Activated CD8-positive, alpha-beta T cell treated with anti-CD3 and anti-CD28 coated beads for 36 hours (primary cell): ENCODE measurements at places on chromosomes 12 and 14. TPM values are rescaled to one million over a fixed set of nuclear protein-coding genes. Genes with fewer than 3 reads are reported as not detected.

DNA sequence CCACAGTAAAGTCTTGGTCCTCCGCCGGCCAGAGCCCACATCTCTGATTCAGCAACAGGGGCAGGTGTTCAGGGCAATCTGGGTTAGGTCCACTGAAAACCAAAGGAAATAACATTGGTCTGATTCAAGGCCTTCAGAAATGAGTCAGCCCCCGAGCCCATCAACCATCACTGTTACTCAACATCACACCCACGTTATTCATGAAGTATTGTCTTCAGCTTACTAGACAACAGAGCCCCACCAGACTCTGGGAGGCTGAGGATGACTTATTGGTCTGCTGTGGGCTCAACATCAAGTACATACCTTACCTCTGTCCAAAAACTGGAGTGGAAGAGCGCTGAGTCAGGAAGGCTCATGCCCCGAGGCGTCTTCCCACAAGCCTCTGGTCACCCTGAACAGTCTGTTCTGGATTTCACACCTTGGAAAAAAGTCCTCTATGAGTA lies 97.5 kb downstream of the ZFP36L1 start:
- peak; percentile 76 for DNase-seq

The IL31 gene
- total RNA-seq: not detected

GRCh38 chr12:85461127-85461526 lies 181.1 kb downstream of the ALX1 start:
- no peak for DNase-seq

The AQP6 gene
- total RNA-seq: not detected

The PLEKHG7 gene
- total RNA-seq: not detected

DNA sequence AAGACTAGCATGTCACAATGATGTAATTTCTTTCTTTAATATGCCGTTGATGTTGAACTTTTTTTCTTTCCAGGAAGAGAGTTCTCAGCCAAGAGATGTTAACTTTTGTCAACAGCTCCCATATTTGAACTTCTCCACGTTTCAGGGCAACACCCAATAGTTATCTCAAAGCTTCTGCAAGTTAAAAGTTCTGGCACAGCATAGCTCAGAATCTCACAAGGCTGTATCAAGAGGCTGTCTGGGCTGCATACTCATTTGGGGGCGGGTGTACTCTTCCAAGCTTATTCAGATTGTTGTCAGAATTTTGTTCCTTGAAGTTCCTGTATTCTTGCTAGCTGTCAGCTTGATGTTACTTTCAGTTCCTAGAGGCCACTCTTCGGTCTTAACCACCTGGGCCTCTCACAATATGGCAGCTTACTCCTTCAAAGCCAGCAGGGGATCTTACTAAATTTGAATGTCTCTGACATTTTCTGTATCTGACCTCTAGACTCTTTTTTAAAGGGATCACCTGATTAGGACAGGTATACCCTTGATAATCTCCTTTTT lies 38.9 kb downstream of the KCNC2 start:
- no peak for DNase-seq

The ZFHX2 gene
- total RNA-seq: 1.0 TPM

The RBM25 gene
- total RNA-seq: 101 TPM

The IAPP gene
- total RNA-seq: not detected

DNA sequence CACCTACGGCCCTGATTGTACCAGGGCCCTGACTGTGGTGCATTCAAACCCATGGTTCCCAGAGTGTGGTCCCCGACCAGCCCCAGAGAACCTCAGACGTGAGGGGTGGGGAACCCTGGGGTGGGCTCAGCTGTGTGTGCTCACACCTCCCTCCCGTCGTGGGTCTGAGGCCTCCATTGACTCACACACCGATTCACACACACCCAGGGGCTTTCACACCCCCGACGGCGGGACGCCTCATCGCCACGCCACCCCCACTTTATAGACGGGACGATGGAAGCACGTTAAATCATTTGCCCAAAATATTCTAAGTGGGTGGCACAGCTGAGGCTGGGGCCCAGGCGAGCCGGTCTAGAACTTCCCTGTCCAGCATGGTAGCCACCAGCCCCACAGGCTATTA lies 3.4 kb upstream of the FBRSL1 start:
- no peak for DNase-seq

The TCL1B gene
- not detected for total RNA-seq

The VPS37B gene
- total RNA-seq: 18.4 TPM

The REM2 gene
- total RNA-seq: 0.20 TPM

- no peak for DNase-seq
Measured at GRCh38 chr14:58994130-58994529, 194.3 kb upstream of the DAAM1 start.

GRCh38 chr14:39268393-39268792 lies 34.7 kb downstream of the MIA2 start:
- peak; percentile 17 for DNase-seq

The NANOG gene
- total RNA-seq: not detected

DNA sequence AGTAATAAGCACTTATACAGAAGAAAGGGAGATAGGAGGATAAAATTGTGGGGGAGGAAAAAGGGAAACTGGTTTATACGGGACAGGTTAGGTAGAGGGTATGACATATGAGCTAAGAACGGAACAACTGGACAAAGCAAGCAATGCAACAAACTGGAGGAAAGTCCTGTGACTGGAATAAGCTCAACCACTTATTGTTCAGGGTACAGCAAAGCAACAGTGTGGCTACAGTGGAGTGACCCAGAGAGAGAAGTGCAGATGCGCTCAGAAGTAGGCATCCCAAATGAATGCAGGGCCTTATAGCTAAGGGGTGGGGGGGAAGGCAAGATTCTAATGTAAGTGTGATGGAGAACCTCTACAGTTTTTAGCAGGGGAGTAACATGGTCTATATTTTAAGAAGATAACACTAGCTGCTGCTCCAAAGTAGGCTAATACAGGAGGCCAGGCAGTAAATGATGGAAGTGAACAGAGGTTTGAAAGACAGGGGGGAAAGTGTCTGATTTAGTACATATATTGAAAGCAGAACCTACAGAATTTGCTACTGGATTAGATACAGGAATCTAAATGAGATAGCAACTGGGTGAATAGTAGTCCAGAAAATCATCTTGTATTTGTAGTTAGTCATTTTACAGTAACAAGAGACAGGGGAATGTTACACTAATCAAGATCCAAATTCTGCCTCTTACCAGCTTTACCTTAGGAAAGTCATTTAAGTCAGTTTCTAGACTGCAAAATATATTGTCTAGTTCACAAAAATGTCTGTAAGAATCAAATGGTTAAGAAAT lies 3.3 kb downstream of the UBE2N start:
- DNase-seq: no peak

DNA sequence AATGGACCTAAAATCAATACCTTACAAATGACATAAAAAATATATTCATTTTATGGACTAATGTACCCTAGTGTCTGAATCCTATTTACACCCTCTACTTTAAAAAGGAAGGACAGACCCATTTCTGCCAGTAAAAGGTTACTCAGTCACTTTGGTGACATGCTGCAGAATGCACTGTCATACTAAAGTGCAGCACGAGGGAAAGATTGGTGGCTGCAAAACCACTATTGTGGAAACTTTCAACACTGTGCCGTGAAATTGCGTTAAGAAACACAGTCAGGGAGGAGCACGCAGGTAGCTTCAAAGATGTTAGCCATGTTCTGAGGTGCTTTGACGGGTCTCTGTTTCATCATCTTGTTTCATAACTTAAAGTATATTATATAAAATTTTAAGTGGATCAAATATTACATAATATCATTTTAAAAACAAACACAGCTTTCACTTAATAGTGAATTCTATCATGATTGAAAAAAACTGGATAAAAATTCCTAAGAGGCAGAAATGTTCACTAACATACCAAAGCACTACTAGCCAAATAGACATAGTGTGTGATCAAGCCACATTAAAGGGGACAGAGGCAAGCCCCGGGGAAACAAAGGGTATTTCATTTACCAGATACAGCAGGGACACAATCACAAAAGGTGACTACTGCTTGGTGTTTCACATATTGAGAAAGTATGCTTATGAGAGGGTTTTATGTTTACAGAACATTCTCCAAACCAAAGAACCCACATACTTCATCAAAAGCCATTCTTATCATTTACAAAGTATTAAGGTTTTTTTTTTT lies 330.8 kb upstream of the SOX5 start:
- no peak for DNase-seq

The NKX2-1 gene
- 0.25 TPM for total RNA-seq

The TOMM20L gene
- total RNA-seq: not detected

GRCh38 chr14:79670811-79671210 lies 540.5 kb downstream of the DIO2 start:
- DNase-seq: no peak
